GM23248 (cell line): ENCODE measurements at places on chromosomes 16 and 17. TPM values are rescaled to one million over a fixed set of nuclear protein-coding genes. Genes with fewer than 3 reads are reported as not detected.

Gene CPSF4L
- total RNA-seq, result not detected in 2 replicates

Gene SLC13A2
- not detected in 2 replicates for total RNA-seq

GRCh38 chr17:38428112-38428642 lies at the start of gene ARHGAP23:
Gene ARHGAP23, plus strand, starts transcription at chr17:38428464. Its CDS starts 22 bp downstream, at chr17:38428486.
- H3K4me1 ChIP-seq, result peaks cover 25% of the 10 kb centered on the region
- H3K27me3 ChIP-seq, result no peaks in the 10 kb centered on the region
- H3K27ac ChIP-seq, result peak within 1 kb of the TSS; percentile 58

GRCh38 chr17:74635418-74635817 lies 11.9 kb upstream of the CD300E start:
- no peaks in the 10 kb centered on the region for H3K36me3 ChIP-seq
- no peak overlapping the region for H3K4me3 ChIP-seq
- H3K4me1 ChIP-seq, result no peaks in the 10 kb centered on the region

DNA sequence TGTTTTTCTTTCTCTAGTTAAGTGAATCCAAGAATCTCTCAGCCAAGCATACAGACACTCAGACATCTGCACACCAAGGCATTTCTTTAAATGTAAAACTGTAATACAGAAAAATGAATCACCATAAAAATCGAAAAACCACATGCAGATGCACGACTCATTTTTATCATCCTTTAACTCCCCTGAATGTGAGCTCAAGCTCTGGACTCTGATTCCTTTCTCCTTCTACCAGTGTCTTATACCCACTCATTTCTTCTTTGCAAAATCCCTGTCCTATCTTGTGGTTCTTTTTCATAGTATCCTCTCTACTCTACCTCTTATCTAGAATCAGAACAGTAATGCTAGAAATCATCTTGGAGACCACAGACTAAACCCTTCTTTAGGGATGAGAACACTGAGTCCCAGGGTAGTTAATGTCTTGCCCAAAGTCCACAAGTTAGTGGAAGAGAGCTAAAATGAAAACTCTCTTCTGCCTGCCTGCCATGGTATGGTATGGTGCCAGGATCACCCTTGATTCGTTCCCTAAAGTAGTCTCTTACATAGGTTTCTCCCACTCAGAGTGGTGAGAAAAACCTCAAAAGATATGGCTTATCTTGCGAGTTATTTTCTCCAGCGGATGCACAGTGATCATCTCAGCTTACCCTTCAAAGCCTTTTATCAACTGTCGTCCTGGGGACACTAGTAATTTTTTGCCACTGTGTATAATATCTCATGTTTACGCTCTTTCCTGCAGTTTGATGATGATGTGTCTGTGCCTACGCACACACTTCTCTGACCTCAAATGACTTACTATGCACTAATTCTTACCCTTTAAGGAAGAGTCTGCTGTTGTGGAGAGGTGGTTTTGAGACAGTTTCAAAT lies 30.2 kb downstream of the BRD7 start:
- H3K27me3 ChIP-seq, result no peaks in the 10 kb centered on the region
- DNase-seq, result peak; percentile 55
- peak overlapping the region; percentile 72 for H3K27ac ChIP-seq
- peaks cover 29% of the 10 kb centered on the region for H3K4me1 ChIP-seq

- no peaks in the 10 kb centered on the region for H3K4me1 ChIP-seq
- H3K27me3 ChIP-seq, result no peaks in the 10 kb centered on the region
- no peaks in the 10 kb centered on the region; the same call in 1 of the 2 replicates for H3K36me3 ChIP-seq
- no peak overlapping the region for H3K4me3 ChIP-seq
- H3K27ac ChIP-seq, result no peak overlapping the region
Measured at GRCh38 chr16:4680673-4681470, 12.5 kb upstream of the NUDT16L1 start.
